ENCODE measurements at places on chromosomes 5 and 9.
A peak's percentile ranks its signal among the peaks of the same experiment; 100 is the strongest.

GRCh38 chr9:10571699-10572098 lies 41.1 kb downstream of the PTPRD start:
- no peak for DNase-seq

DNA sequence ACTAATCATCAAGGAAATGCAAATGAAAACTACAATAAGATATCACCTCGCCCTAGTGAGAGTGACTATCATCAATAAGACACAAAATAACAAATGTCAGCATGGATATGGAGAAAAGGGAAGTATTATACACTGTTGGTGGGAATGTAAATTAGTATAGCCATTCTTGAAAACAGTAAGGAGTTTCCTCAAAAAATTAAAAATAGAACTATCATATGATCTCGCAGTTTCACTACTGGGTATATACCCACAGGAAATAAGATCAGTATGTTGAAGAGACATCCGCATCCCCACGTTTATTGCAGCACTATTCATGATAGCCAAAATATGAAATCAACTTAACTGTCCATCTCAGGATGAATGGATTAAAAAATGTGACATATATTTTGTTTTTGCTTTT lies 31.6 kb upstream of the STK32A start:
- DNase-seq = peak; percentile 48

DNA sequence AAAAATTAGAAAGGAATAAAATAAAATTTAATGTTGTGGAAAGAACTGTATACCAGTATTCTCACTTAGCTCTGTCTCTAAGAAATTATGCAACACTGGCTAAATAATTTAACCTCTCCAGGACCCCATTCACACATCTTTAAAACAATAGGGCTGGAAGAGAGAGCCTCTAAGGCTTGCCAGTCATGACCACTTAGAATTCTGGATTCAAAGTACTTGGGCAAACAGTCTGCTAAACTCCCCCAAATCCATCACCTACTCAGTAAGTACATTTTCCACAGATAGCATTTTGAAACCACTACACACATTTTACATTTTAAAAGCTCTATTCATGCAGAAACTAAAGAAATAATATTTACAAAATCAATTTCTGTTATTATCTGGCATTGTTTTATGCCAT lies 291.7 kb downstream of the TMEM167A start:
- DNase-seq = no peak

DNA sequence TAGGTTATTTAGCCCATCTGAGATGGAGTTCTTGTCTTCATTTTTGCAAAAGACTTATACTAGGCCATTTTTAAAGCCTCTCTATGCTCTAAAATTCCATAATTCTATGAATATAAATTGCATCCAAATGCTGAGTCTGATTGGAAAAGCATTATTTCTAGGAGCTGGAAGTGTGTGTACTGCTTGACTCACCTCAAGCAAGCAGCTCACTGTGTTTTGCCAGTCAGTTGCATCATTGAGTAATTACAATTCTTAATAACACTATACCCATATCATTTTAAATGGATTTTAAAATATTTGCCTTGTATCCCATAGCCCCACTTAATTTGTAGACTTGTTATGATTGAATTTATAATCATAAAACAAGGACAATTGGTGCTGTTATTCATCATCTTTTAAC lies 161.0 kb downstream of the PAM start:
- DNase-seq = no peak

All from suppressor macrophage treated with lipopolysaccharide for 4 hours (primary cell).